ENCODE measurements at places on chromosomes 12 and 14. TPM values are rescaled to one million over a fixed set of nuclear protein-coding genes. Genes with fewer than 3 reads are reported as not detected.

- no peak for DNase-seq
Measured at GRCh38 chr14:104406831-104407230, 172.7 kb upstream of the C14orf180 start.

- no peak for DNase-seq
Measured at GRCh38 chr14:57029620-57030253, 219.5 kb upstream of the OTX2 start.

DNA sequence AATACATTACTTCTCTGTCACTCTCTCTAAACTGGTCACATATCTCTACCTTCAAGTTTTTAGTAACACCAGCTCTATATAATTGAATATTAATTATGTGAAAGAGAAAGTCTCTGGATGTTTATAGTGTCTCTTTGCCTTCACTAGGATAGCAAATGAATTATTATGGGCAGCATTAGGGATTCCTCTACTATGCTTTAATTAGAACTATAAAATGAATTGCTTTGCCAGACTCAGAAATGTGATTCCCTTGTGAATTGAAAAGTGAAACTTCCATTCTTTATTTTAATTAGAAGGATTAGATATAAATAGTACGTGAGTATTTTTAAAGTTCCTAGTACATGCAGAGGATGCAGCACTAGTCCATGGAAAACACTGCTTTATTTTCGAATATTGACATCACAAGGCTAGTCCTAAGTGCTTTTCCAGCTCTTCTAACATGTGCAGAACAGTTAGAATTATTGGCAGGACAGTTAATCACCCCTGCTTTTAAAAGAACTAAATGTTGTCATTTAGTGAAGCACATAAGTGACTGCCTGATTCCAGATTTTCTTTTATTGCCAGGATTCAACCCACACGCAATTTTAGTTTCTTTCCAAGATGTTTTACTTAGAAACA, 23.0 kb upstream of the REP15 start:
- DNase-seq = no peak

DNA sequence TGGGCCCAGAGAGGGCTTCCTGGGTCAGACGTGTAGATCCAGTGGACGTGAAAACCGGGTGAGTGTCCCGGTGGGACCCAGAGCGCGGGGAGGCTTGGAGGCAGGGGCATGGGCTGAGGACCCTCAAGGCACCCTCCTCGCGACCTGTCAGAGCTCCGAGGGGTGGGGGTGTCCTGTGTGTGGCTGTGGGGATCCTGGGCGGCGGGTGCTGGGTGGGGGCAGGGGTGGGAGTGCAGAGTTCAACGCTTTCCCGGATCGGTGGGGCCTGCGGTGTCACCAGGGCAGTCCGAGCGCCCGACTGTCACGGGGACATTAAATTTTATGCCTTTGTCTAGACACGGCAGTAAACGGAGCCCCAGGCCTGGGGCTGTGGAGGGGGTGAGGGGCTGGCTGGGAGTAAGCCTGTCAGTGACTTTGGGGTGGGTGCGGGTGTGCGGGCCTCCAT, 1.0 kb downstream of the TMEM121 start:
- DNase-seq = peak; percentile 58

DNA sequence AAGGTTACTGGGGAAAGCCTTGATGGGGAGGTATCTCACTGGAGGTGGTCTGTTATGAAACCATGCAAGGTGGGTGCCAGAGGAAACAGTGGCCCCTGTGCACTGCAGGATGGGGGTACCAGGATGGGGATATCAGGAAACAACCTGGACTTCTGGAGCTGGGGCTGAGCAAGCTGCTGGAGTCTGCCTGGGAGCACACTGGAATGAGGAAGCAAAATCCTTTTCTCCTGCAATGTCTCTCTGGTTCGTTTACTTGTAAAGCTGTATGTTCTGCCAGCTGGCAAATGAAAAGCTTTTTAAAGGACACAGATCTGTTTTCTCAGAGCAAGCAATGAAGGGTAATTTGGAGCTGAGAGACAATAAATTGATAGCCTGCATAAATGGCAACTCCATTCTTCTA, 23.2 kb upstream of the SERPINA1 start:
- no peak for DNase-seq

The ARMH4 gene
- total RNA-seq = 4.9 TPM

The PTPRB gene
- 71.6 TPM for total RNA-seq

DNA sequence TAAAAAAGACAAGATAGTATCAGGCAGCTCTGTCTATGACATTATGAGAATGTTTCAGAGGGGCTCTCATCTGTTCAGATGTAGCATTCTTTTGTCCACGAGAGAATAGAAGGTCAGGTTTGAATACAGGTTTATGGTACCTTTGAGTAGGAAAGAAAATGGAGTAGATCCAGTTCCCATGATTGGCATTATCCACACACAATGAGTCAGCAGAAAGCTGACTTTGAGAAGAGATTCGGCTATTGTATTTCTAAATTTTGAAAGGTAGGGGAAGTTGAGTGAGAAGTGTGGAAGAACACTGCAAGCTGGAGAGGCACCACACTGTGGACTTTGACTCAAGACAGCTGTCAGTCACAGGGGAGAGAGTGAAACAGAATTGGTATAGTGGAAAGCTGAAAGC, 135.4 kb downstream of the SYT10 start:
- no peak for DNase-seq

DNA sequence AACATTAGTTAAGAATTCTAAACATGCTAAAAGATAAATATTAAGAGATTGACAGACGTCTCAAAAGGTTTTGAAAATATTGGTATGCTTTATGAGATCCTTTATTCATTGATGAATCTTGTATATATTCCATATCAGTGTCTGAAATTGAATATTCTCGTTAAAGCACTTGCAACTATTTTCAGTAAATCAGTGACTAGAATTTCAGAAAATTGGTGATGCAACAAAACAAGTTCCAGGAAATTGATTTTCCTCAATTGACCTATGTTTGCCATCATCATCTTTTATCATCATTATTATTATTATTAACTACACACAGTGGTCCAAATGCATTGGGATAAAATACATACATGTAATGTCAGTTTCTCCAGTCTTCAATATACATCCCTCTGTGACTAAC, 453.6 kb downstream of the CCER1 start:
- DNase-seq = no peak

The TPH2 gene
- total RNA-seq = not detected

DNA sequence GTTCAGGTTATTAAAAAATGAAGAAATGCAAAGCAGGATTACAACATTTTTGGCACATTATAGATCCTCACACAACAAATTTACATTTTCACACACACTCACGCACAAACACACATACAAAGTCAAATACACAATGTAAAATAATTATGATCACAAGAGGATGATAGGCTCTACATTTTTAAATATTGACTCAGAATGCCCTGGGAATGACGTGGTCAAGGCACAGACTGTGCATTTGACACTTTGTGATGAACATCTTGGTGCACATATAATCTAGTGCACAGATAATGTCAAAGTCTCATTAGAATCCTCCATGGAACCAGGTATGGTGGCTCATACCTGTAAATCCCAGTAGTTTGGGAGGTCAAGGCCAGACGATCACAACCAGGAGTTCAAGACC, 49.4 kb downstream of the DPF3 start:
- DNase-seq = no peak

DNA sequence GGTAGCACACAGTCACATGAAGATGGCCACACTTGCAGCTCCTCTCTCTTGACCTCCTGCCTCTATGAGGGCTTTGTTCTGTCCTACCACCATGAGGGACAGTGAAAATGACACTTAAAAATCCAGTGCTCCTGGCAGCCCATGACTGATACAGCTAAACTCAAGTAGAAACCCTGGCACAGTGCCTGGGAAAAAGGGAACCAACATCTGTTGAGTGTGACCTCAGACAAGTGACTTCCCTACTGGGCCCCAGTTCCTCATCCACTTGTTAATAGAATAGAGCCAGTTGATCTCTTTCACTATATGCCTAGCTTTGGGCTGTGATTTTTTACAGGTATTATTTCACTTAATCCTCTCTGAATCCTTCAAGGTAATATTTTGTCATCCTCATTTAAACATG, 4.8 kb downstream of the GUCY2C start:
- DNase-seq = no peak

GRCh38 chr14:32249371-32249770, 46.3 kb upstream of the RNU6-8 start:
- no peak for DNase-seq

GRCh38 chr12:724194-724855, 28.1 kb upstream of the WNK1 start:
- DNase-seq = no peak

- no peak for DNase-seq
Measured at GRCh38 chr12:102021540-102022246, 40.1 kb downstream of the WASHC3 start.

DNA sequence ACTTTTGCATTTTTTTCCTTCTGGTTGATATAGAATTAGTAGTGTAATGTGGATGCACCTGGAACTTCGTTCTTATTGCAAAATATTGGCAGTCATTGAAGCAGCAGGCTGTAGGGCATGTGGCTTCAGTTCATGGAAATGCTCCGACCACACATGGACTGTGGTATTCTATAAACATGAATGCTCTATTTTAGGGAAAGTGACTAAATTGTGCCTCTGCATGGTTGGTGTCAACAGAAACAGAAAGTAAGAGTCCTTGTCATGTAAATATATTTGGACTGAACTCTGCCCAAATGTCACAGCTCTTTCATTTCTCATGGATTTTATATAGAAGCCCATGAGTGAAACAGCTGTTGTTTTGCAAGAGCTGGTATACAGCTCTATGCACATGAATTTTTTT, 917.0 kb downstream of the LRFN5 start:
- DNase-seq = no peak

DNA sequence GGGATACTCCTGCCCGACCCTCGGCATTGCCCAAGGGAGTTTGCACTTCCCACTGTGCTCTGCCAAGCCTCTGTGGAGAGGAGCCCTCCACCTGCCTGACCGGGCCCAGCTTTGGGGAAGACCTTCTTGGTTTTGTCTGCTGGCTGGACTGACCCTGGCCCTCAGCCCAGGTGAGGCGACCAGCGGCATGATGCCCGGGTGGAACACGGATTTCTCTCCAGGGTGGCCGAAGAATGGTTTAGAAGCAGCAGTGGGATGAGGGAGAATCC, 15.6 kb downstream of the ZBTB42 start:
- DNase-seq = no peak

GRCh38 chr14:78611796-78612571, 441.8 kb downstream of the NRXN3 start:
- DNase-seq = no peak

DNA sequence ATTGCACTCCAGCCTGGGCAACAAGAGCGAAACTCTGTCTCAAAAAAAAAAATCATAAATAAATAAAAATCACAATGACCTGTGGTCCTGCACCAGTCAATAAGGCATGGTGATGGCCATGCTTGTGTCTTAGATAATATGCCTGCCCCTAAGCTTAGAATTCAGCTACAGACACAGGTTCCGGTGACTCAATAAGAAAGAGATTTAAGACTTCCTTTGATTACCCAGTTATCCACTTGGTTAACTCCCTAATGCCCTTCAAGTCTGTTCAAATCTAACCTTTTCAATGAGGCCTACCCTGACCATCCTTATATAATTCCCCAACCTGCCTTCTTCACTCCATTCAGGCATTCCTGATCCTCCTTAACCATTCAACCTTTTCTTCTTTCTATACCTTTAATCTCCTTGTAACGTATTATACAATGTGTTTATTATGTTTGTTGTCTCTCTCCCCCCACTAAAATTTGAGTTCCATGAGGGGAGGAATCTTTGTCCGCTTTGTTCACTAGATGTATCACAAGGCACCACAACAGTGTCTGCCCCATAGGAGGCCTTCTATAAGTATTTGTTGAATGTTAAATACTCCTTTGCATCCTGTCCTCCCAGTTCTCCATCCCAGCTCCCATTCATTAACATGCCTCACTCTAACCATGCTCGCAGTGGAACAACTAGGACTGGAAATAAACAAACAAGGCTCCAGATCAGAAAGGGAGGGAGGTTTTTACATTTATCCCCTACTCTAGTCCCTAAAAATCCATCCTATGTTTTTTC, 8.9 kb downstream of the MAP4K5 start:
- no peak for DNase-seq

- DNase-seq = no peak
Measured at GRCh38 chr12:116384691-116385485, 107.4 kb upstream of the MED13L start.

The KIAA0586 gene
- total RNA-seq = 16.8 TPM

DNA sequence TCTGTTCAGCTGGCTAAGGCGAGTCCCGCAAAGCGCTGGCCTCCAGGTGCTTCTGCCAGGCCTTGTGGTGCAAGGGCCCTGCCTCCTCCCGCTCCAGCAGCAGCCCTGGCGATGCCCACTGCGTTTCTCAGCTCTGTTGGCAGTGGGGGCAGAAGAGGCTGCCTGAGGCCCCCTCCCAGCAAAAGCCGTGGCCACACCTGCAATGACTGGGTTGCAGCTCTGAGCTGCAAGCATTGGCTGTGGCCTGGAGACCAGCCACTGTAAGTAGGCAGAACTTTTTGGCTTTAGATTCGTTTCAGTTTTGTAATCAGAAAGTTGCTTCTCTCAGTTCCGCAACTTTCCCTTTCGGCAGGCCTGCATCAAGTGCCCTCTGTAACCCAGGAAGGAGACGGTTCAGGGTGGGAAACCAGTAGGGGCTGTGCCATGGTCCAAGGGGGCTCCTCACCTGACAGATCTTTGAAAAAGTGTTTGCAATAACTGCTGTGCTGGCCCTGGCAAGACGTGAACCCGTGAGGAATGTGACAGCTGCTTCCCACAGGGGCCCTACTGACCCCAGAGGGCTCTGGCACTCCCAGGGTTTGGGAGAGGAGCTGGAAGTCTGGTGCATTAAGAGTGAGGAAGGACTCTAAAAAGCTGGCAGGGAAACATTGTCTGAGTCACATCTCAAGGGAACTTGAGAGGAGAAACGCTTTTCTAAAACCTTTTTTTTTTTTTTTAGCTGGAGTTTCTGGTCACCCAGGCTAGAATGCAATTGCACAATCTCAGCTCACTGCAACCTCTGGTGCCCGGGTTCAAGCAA, 54.5 kb upstream of the MAX start:
- peak; percentile 75 for DNase-seq

DNA sequence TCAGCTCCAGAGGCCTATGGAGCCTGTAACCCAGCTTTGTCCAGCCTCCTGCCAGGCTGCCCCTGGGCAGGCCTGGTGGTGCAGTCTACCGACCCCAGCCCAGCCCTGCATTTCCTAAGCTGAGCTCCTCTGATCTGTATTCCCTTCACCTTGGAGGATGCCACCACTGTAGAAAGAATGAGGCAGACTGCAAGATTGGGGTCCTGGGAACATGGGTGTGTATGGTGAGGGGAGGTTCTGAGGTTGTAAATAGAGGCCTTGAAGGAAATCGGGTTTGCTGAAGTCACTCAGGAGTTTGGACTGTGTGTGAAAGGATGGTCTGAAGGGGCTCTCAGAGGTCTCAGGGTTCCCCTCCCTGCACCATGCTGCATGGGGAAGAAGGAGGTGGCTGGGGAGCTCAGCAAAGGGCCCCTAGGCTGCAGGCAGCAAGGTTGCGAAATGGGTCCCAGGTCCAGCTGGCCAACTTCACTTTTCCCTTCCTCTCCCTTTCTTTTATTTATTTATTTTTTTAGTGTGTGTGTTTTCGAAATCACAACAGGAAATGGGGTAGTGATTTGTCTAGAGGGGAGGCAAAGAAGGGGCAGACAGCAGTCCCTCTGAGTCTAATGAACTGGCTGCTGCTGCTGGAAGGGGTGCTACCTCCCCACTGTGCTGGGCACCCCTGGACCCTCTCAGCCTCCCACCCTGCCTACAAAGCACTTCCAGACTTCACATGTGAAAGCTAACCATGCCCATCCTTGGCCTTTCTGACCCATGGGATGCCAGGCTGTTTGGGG, 1.2 kb upstream of the LRP1-AS start:
- DNase-seq = peak; percentile 77

Measured in kidney (tissue), 22 donors.